Brain pericyte (primary cell): ENCODE measurements at places on chromosomes 11 and 22.

GRCh38 chr11:68066742-68067141, 27.9 kb downstream of the TCIRG1 start:
- peak; percentile 49 for DNase-seq

- DNase-seq: no peak
These were observed 27.2 kb downstream of the PARVG start for GRCh38 chr22:44207981-44208317.

DNA sequence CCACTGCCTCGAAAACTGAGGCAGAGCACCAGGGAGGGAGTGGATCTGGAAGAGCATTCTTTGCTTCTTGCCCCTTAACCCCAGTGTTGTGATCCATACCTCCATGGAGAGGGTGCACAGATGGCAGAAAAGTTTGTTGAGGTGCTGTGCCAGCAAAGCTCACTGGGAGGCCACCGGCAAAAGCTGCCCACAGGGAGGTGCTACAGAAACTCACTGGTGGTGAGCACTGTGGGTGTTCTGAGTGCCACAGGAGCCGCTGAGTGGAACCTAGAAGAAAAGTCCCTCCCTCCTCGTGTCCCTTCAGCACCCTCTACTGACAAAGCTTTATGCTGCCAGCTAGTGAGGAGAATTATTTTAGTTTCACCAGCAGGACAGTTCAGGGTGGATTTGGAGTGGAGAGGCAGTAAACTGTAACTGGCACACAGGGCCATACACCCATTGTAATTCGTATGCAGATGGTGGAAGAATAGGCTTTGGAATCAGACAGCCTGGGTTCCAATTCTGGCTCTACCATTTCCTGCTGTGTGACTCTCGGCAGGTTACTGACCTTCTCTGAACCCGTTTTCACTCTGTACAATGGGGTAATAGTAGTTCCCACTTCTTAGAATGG, 84.6 kb downstream of the SWAP70 start:
- DNase-seq: peak; percentile 51

- DNase-seq: no peak
These were observed 717.8 kb downstream of the JRKL start for GRCh38 chr11:97107604-97108003.

DNA sequence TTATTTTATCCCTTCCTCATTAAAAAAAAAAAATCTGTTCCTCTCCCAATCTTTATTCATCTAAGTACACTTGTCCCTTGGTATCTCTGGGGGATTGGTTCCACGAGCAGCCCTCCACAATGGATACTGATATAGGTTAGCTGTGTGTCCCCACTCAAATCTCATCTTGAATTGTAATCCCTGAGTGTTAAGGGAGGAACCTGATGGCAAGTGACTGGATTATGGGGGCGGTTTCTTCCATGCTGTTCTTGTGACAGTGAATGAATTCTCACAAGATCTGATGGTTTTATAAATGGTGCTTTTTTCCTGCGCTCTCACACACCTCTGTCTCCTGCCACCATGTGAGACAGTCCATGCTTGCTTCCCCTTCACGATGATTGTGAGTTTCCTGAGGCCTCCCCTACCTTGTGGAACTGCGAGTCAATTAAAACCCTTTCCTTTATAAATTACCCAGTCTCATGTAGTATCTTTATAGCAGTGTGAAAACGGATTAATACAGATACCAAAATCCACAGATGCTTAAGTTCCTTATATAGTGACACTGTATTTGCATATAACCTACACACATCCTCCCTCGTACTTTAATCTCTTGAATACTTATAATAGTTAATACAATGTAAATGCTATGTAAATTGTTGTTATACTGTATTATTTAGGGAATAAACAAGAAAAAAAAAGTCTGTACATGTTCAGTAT, 62.0 kb downstream of the PACS1 start:
- DNase-seq: no peak

DNA sequence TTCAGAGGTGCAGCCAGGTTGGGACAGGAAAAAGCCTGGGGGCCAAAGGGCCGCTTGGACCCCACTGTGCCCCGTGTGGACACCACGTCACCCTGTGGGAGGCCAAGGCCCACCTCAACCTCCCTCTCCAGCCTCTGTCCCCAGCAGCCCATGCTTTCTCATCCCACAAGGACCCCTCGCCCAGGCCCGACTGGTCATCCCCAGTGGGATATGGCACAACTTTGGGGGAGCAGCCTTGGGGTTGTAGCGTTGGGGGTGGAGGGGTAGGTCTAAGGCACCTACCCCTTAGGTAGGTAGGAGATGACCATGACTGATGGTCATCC, 44.0 kb downstream of the IGF2 start:
- DNase-seq: no peak

DNA sequence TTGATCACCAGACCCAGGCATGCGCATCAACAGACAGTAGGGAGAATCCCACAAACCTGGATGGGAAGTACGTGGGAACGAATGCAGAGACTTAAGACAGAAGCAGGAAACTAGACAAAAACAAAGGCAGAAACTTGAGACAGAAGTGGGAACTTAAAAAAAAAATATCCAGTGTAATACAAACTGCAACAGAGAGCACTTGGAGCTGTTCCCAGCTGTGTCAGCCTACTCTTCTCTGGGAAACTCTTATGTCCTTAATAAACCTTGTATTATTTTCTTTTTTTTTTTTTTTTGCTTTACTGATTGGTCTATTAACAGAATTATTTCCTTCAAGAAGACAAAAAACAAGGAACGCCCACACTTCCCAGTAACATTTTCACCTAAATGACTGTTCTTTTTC, 1818.1 kb upstream of the RAG2 start:
- peak; percentile 45 for DNase-seq

DNA sequence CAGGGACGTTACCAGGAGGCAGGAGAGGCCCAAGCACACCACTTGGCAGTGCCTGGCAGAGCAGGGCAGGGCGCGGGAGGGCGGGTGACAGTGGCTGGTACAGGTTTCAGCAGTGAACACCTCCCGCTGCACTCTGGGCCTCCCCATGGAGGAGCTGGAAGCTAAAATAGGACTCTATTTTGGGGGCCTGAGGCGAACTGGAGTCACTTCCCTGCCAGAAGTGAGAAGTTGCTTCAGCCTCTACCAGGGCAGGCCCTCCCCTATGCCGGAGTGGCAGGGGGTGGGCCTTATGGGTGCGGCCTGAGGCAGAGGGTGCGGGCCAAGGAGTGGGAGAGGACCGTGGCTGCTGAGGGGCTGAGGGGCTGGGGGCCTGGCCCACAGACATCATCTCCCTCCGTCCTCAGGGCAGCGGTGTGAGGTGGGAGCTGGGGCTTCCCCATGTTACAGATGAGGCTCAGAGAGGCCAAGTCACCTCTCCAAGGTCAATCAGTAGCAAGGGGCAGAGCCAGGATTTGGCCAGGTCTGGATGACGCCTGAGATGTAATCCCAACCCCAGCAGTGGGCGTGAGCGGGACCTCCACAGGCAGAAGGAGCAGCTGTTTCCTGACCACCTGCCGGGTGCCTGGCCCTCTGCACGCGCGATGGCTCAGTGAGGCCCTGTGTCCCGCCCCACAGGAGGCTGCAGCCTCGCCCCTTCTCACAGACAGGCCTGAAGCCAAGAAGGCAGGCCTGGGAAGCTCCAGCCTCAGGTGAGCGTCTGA, 39.3 kb downstream of the KCNJ4 start:
- no peak for DNase-seq

DNA sequence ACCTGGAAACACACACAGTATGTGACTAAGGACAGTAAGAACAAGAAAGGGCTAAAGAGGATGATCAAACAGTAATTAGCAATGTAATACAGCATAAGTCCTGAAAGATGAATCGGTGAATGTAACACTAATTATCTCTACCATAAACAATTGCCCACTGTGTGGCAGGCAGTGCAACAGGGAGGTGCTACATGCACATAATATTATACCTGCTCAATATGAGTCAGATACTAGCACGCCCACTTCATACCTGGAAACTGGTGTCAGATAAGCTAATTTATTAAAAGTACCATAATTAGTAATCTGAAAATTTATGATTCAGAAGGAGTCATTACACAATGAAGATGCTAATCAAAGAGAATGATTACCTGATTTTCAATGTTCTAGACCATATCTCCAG, 14.9 kb downstream of the CASP12 start:
- DNase-seq: no peak

DNA sequence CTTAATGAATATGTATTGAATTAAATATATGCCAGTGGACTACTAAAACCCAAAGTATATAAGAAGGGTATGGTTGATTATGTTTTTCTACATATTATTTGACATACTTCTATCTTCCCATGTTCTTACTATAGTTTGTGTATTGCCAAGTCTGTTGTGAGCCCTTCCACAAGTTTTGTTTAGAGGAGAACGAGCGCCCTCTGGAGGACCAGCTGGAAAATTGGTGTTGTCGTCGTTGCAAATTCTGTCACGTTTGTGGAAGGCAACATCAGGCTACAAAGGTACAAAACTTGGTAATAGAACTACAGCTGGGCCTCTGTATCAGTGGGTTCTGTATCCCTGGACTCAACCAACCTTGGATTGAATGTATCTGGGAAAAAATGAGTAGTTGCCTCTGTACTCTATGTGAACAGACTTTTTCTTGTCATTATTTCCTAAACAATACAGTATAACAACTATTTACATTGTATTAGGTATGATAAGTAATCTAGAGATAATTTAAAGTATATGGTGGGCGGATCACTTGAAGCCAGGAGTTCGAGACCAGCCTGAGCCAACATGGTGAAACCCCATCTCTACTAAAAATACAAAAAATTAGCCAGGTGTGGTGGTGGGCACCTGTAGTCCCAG, 38.7 kb upstream of the TTC36 start:
- peak; percentile 25 for DNase-seq

- no peak for DNase-seq
These were observed 11.0 kb upstream of the SPDYC start for GRCh38 chr11:65159012-65159411.
